ENCODE measurements at places on chromosomes 2 and 18. TPM values are rescaled to one million over a fixed set of nuclear protein-coding genes. Genes with fewer than 3 reads are reported as not detected.

Gene NDUFAF7
- total RNA-seq, result 16.5 TPM

Gene POMC
- total RNA-seq, result 0.28 TPM

Gene C2orf80
- total RNA-seq, result not detected

Gene GALNT3
- 0.13 TPM for total RNA-seq

Gene PRKAG3
- total RNA-seq, result not detected

Gene MC2R
- not detected for total RNA-seq

Gene RGPD4
- total RNA-seq, result not detected

Gene PNO1
- 27.5 TPM for total RNA-seq

Gene DNER
- 0.07 TPM for total RNA-seq
